Left ventricle myocardium inferior (tissue), 1 donor: ENCODE measurements at places on chromosomes 16 and 17.

- no peak for DNase-seq
These were observed 30.4 kb upstream of the NFAT5 start for GRCh38 chr16:69535123-69536050.

DNA sequence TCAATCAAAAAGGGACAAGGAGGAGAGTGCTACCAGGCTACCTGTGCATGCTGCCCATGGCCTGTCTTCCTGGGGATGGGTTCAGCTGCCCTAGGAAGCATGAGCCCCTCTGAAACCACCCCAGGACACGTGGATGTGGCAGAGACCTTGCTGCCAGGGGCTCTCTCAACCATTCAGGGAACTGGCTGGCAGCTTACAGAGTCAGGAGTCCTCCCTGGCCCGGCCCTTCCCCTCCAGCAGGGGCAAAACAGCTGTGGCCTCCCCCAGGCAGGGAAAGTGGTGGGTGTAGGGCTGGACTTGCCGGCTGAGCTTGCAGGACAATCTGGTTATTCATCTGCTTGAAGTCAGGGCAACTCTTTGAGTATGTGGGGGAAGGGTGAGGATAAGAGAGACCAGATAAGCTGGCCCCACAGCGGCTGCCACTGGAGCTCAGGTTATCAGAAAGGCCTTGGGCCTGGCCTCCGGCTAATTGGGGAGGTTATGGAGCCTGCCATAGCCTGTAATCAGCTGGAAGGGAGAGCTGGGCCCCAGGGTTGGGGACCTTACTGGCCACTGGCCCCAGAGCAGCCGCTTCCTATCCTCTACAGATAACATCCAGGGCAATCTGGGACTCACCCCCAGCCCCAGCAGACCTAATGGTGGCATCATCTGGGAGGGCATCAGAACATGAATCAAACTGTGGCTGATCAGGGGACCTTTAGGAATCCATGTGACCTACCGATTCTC lies 5.6 kb upstream of the TBX2 start:
- DNase-seq: no peak

- no peak for DNase-seq
These were observed 21.2 kb downstream of the CORO7 start for GRCh38 chr16:4395055-4395726.

DNA sequence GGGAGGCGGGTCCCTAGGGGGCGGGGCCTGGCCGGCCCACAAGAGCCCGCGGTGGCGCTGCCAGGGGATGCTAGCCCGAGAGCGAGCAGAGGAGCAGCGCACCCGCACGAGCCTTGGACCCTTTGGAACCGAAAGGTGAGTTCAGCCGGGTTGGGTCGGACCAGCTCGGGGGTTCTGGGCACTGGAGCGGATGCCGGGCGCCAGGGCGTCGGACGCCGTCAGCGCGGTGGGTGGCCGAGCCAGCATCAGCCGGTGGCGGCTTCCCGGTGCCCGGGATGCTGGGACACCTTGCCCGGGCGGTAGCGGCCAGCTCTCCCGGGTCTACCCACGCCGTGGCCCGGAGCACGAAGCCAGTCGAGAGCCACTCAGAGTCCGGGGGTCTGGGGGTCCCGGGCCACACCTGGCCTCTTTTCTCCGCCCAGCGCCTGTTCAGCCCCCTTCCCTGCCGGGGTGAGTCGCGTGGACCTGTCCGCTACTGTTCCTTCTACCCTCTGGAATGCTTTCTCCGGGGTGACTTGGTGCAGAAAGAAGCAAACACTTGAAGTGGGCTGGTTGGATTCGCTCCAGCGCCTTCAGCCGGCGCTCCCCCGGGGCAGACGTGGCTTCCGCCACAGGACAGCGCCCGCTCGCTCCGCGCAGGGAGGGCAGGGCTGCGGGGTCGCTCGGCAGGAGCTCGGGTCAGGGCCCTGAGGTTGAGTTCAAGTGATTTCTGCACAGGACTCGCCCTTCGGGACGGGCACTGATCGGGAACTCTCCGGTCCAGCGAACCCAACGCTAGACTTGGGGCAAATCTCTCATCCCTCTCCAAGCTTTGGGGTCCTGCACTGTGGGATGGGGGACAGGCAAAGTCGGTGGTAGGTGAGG lies at the start of gene SCNN1G:
Gene SCNN1G (plus strand): TSS at position 67 of the 864 bp plus-strand sequence. CDS start 3,527 bp downstream, outside the sequence.
- DNase-seq: peak; percentile 16

GRCh38 chr17:34721326-34721725 lies 141.9 kb downstream of the TMEM132E start:
- DNase-seq: no peak

DNA sequence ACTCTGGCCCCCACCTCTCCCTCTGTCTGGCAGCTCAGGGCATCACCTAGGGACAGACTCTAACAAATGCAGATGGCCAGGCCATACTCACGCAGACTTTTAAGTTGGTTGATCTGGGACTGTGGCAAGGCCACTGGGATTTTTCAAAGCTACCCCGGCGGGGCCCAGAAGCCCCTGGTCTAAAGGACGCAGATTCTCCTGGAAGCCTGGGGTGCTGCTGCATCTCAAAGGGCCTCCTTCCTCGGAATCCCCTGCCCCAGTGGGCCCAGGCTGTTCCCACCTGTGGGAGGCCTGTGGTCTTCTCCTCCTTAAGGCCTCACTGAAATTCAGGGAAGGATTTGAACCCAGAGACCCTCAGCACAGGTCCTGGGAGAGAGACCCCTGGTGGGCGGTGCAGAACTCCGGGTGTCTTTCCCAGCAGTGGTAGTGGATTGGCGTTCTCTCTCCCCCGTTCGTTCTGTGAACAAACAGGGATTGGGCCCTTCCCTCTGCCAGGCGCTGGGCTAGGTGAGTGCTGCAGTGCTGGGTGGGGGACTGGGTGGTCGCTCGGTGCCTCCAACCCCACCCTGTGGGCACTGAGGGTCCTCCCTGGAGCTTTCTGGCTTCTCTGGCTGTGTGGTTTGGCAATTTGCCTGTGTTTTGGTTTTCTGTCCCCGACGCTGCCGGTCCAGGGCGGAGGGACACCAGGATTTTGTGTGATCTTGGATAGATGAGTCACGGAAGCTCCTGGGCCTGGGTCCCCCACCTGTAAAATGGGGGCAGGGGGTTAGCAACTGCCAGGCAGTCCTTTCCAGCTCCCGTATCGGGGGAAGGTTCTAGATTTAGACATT lies 160.5 kb upstream of the GSE1 start:
- DNase-seq: no peak

GRCh38 chr16:53695070-53695469 lies 8.6 kb downstream of the RPGRIP1L start:
- no peak for DNase-seq

- DNase-seq: no peak
These were observed 86.3 kb downstream of the MYH11 start for GRCh38 chr16:15770512-15770911.

GRCh38 chr16:12833926-12834325 lies 30.2 kb upstream of the CPPED1 start:
- no peak for DNase-seq
